ENCODE measurements at places on chromosomes 7 and 10.

DNA sequence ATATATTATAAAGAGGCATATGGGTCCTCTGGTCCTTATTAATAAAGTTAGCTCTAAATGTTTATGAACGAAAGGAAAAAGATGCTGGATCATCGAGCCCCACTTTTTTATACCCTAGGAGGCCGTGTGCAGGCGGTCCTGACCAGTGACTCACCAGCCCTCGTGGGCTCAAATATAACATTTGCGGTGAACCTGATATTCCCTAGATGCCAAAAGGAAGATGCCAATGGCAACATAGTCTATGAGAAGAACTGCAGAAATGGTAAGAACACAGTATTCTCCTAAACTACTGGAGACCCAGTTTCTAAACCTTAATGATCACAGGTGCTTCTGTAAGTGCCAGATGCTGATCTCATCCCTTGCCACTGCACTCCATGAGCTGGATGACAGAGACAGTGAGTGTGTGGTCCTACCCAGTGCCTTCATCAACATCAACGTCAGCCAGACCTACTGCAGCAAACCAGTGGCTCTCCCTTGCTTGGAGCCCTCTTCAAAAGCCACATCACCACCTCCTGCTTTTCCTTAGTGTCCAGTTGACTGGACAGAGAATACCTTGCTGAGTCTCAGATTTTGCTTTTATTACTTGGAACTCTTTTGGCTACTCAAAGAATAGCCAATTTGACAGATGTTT, 7.6 kb downstream of the GPNMB start:
- no peak for DNase-seq

GRCh38 chr10:104268405-104268712, 625 bp upstream of the GSTO2 start:
- DNase-seq, result no peak

GRCh38 chr10:110765513-110766319, 106.0 kb upstream of the PDCD4 start:
- DNase-seq, result no peak

DNA sequence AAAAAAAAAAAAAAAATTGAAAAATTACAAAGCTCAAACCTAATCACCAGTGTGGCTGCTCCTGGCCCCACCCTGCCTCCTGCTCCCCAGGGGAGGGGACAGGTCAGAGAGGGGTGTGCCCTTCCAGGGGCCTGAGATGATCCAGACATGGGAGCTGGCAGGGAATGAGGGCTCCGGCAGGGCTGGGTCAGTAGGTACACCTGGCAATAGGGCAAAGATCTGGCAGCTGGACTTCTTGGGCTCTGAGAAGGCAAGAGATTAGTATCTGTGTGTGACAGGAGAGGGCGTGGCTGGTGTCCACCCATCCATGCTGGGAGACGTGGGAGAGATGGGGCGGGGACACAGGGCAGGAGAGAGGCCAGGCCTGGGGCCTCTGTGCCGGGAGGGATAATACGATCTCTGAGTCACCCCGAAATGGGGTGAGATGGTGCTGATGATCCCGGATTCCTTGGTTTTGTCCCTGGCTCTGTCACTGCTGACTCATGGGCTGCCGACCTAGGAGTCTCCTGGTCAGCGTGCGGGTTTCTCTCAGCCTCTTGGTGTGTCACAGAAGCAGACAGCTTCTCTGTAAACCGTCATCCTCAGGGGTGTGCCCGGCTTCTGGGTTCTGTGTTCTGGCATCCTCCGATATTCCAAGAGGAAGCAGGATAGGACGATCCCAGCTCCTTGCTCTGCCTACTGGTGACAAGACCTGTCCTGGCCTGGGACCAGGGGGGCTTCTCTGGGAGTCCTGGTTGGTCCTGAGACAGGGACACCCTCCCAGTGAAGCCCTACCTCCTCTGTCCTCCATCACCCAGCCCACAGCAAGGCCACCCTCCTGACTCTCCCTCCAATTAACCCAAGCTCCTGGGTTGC, 8.2 kb upstream of the CLDN4 start:
- DNase-seq, result no peak

DNA sequence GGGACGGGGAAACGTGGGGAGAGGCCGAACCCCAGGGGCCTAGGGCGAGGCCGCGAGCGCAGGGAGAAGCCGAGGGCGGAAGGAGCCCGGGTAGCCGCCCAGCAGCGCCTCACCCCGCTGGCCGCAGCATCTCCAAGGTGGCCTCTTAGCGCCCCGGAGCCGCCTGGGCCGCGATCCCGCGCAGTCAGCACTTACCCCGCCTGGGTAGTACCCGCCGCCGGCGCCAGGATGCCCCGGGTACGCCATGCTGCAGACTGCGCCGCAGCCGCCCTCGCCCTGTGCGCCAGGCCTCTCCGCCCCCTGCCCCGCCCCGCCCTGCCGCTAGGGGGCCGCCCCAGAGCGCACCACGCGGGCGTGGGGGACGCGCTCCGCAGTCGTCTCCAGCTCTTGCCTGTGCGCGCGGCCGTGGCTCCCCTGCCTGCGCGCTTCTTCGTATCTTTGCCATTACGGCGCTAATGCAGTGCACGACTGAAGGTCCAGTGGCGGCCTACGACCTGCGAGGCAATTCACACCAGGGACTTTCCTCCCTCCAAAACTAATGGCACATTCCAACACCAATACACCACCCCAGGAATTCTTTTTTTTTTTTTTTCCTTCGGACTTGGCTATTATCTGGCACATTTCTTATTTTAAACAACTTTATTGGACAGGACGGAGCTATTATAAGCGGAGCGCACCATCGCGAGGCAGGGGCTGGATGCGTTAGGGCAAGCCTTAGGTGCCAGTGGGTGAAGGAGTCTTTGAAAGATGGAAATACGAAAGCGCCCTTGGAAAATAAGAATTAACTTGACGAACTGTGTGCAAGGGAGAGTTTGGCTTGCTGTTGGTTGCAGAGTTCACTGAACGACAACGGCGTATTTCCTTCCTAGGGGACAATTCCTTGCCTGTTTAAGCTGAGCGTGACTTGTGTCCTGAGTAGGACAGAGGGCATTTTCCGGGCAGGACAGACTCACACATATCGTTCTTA, at the start of gene SRI:
Gene SRI, minus strand, starts transcription at position 258 of the 967 bp plus-strand sequence. Its CDS starts 12 bp downstream, at position 246.
- peak; percentile 90 for DNase-seq

DNA sequence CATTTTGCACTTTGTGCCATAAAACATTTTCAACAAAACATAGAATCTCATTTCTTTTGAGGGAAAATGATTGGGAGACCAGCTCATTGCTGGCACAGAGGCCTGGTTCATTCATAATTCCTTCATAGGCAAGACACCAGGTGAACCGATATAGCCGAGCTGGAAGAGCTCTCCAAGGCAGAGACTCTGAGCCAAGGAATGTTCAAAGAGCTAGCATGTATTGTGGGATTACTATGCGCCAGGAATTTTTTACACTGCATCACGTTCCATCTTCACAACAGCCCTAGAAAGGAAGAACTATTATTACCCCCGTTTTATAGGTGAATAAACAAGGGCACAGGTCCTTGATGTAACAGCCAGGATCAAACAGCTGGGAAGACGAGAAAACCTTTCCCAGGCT, 2.1 kb upstream of the IL6 start:
- DNase-seq, result no peak

GRCh38 chr7:47453093-47454061, 128.5 kb downstream of the TNS3 start:
- no peak for DNase-seq

DNA sequence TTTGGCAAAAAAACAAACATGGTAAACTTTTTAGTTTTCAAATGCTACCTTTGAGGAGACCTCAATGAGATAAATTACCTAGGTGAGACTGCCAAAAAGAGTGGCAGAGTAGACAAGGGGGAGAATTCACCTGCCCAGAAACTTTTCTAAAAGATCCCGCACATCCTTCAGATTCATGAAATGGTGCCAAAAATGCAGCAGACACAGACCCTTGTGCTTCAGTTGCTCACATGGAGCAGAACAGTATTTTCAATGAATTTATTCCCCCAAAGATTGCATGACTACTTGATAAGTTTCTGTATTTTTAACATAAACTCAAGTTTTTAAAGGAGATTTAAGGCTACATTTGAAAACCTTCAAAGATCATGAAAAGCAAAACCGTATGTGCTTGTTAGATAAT, 270.0 kb downstream of the TRIL start:
- DNase-seq, result no peak

DNA sequence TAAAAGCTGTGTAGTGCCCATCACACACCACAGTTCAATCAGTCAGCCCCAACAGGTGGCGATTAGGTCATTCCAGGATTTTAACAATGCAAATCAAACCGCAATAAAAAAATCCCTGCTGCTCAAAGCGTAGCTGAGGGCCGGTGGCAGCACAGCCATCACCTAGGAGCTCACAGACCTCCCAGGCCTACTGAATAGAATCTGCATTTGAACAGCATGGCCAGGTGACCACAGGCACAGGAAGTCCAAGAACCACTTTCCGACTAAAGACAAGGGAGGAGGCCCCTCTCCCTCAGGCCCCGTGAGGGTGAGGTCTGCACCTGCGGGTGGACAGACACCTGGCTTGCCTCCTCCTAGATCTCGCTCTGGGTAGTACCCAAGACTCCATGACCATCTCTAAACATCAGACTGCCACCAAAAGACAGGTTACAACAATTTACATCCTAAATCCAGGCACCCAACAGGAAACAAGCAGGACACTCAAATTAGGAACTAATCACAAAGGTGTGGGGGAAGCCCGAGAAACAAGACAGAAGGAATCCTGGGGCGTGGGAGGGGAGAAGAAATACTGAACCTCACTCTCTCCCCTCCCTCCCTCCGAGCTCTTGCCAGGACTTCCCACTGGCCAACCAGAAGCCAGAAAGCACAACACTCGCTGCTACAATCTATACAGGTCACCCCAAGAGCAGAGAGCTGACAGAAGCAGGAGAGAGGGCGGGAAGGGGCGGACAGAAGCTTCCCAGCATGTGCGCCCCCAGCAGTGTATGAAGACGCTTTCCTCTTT, 19.2 kb downstream of the GNA12 start:
- DNase-seq, result no peak

- no peak for DNase-seq
These were observed 146.5 kb downstream of the TMEM178B start for GRCh38 chr7:141220263-141220880.

DNA sequence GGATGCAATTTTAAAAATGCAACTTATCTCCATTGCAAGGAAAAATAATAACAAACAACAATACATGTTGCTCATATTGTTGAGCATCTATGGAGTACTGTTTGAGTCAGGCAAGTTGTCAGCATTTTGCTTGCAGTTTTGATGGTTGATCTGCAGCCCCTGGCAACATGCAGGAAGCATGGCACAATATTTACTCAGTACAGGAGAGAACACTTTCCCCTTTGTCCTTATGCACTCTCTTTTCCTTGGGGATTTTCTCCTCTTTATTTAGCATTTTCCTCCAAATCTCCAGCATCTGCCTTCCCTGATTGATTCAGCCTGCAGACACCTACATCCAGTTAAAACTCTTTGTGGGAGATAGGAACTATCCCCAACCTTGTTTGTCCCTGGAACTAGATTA, 620.5 kb upstream of the LRRN3 start:
- no peak for DNase-seq

GRCh38 chr7:35249537-35249907, 4.4 kb downstream of the TBX20 start:
- no peak for DNase-seq

DNA sequence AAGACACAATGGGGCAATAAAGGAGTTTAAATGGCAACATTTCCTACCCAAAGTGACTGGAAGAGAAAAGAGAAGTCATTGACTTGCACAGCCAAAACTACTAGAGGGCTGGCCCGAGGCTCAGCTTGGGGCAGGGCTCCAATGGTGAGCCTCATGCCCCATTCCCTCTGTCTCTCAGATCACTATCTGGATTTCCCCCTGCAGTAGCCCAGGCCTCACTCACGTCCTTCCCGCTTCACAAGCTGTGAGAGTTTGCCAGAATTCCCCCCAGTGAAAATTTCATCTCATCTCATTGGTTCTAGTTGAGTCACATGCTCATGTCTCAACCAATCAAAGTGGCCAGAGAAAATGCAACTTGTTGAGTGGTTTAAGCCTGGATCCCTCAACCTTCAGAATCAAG, 181.3 kb downstream of the WDR11 start:
- DNase-seq, result no peak

- no peak for DNase-seq
These were observed 282.9 kb downstream of the ADARB2 start for GRCh38 chr10:1454428-1454827.

DNA sequence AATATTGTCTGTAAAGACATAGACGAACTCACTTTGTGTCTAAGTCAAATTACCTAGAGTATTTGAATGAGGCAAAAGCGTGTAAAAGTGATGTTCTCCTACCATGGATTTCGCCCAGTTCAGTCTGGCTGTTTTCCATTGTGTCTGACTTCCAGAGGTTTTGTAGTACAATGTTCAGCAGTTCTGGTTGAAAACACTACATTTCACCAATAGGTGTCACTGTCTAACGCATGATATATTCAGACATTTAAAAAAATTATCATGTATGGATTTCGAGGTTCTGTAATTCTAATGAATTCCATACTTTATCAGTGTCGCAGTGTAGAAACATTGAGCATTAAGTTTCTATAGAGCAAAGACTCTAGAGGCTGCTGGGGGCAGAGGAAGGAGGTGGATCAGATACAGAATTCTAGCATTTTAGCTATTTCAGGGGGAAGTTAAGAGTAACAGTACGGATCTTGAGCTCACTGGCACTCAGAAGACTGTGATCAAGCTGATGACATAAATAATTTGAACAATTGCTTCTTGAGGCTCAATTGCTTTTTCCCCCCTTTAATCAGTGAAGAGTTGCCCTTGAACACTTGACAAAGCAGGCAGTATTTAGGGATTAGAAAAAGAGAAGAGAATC, 196.9 kb upstream of the RHOBTB1 start:
- DNase-seq, result no peak

DNA sequence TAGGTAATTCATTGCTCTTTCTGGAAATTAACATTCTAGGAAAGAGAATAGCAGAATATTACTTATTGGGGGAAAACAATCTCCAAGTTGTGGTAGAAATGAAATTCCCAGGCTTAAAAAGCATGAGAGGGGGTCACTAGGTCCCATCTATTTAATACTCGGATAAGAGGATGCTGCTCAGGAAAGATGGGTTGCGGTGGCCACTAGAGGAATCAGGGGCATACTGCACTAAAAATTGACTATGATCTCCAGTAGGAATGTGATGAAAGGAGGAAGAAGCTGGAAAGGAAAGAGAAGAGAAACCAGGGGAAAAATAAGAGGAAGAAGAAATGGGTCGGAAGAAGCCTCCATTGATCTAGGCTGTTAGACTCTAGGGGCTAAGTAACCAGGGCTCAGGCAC, 192.8 kb downstream of the GPAM start:
- DNase-seq, result no peak

DNA sequence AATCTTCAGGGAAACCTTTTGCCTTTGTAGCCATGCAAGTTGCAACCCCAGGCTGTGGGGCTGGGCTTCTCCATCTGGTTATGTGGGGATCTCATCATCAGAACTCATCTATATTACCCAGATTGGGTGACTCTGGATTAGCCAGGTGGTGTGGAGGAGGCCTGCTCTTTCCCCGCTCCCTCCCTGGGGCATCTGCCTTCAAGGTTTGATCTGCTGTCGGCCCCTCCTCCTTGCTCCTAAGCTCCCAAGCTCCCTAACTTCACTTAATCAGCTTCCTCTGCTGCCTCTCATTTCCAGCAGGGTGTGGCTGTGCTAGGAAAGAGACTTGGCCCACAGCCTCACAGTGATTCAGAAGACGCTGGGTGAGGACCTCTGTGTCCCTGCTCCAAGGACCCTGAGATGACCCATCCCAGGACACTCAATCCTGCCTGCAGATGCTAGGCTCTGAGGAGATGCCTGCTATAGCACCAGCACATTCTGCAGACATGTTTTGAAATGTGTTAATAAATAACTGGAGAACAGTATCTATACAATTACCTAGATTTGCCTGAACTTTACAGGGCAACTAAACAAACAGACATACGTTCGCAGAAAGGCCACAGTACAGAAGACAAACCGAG, 392.1 kb upstream of the PODXL start:
- DNase-seq, result no peak

- no peak for DNase-seq
These were observed 106.0 kb downstream of the ADARB2 start for GRCh38 chr10:1631282-1631681.

Measured in T-helper 17 cell (primary cell).